Ovary (tissue), 10 donors: ENCODE measurements at places on chromosomes 6 and 20. TPM values are rescaled to one million over a fixed set of nuclear protein-coding genes. Genes with fewer than 3 reads are reported as not detected.
A peak's percentile ranks its signal among the peaks of the same experiment; 100 is the strongest.

DNA sequence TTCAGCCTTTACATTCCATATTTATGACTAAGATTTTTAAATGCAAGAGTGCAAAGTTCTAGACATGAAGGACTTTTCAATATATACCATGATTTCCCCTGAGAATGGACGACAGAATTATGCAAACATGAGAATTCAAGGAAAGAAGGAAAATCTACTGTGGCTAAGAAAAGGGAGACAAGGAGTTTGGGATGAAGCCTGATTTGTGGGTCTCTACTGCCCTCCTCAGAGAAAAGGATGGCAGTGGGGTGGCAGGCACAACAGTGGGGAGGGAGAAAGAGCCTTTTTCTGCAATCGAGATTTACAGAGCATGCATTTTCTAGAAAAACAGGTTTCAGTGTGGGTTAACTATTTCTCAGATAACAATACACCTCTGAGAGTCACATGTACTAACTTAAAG, 466.9 kb upstream of the NRSN1 start:
- DNase-seq: no peak
- no peaks in the 10 kb centered on the region for H3K27me3 ChIP-seq
- no peaks in the 10 kb centered on the region for H3K36me3 ChIP-seq
- H3K4me3 ChIP-seq: no peak overlapping the region
- no peaks in the 10 kb centered on the region for H3K4me1 ChIP-seq

PPIL1 gene
- 10.7 TPM for polyA plus RNA-seq

DNA sequence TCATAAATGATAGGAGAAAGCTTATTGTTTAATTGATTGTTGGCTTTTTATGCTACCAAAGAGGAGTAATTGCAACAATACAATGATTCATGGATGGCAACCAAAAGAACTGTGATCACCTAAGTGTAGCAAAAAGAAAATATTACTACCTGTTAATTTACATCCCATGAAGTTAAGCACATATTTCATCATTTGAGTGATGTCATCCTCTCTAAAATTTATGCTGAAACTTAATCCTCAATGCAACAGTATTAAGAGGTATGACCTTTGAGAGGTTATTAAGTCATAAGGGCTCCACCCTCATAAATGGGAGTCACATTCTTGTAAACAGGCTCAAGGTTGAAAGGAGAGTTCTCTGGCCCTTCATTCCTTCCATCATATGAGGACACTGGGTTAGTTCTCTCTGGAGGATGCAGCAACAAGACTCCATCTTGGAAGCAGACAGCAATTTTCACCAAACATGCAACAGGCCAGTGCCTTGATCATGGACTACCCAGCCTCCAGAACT, 190.6 kb upstream of the GRIK2 start:
- H3K4me1 ChIP-seq: no peaks in the 10 kb centered on the region
- no peak for DNase-seq
- no peaks in the 10 kb centered on the region for H3K27me3 ChIP-seq
- H3K27ac ChIP-seq: no peak overlapping the region
- no peaks in the 10 kb centered on the region for H3K36me3 ChIP-seq

- H3K27me3 ChIP-seq: no peaks in the 10 kb centered on the region
- DNase-seq: no peak
- no peaks in the 10 kb centered on the region for H3K36me3 ChIP-seq
- no peak overlapping the region for H3K4me3 ChIP-seq
- peaks cover 20% of the 10 kb centered on the region for H3K4me1 ChIP-seq
Observed at GRCh38 chr6:112241820-112242429, 12.4 kb downstream of the LAMA4 start.

ZCCHC3 gene
- polyA plus RNA-seq: 23.2 TPM

TMEM74B gene
- polyA plus RNA-seq: 0.99 TPM

- H3K4me1 ChIP-seq: peaks cover 1% of the 10 kb centered on the region
Observed at GRCh38 chr6:118736440-118736839, 85.0 kb upstream of the CEP85L start.

DNA sequence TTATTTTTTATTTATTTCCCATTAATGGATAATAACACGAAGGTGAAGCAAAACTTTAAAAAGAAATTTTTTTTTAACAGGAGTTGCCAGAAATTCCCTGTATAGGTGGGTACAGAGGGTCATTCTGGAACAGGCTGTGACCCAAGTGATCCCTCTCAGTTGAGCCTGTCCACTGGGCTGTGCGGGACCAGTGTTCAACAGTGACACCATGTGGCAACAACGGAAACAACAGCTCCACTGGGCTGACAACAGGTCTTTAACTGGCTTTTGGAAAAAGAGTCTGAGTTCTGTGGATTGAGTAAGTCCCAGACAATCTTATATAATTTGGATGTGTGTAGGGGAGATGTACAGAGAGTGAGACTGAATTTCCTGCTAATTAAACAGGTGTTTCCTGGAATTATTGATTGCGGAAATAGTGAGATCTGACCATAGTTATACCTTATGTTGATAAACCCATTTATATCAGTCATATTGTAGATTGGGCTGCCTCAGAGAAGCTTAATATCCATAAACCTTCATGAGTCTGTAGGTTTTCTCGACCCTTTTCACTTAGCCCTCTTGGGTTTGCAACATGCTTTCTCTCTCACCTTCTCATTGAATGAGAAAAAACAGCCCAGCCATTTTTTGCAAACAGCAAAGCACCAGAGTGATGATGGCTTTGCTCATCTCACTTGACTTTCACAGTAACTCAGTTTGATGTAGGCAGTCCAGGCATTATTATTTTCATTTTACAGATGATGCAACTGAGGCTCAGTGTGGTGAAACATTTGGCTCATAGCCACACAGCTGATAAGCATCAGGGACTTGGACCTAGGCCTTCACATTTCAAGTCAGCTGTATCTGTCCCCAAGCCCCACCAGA, 17.5 kb downstream of the KIAA1755 start:
- no peaks in the 10 kb centered on the region for H3K27me3 ChIP-seq
- H3K4me3 ChIP-seq: no peak overlapping the region
- peaks cover 8% of the 10 kb centered on the region for H3K4me1 ChIP-seq

DNA sequence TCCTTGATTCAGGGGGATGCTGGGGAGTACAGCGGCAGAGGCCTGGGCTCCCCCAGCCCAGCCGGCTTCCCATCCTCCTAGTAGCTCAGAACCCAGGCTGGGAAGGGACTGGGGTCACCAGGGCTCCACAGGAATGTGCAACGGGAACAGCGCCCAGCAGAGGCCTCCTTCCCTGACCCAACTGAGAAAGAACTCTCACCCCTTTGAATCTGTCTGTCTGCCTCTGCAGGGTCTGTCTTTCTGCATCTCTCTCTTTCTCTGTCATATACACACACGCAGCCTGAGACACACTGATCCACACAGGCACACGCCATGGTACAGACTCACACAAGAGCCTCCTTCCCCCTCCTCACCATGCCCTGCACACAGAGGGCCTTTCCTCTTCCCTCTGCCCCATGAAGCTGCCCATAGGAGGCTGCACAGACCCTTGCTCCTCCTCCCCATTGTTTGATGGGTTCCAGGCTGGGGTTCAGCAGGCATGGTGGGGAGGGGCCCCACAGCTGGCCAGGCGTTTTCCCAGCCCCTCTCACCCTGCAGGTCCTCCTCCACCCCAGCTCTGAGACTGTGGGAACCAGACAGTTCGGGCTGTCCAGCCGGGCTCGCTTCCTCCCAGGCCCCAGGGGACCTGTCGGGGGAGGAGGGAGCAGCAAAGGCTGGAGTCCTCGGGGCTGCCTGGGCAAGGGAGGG, 2.8 kb downstream of the FOXS1 start:
- H3K27ac ChIP-seq: peak overlapping the region; percentile 65
- H3K4me3 ChIP-seq: no peak overlapping the region
- peak; percentile 74 for DNase-seq
- no peaks in the 10 kb centered on the region for H3K27me3 ChIP-seq
- H3K36me3 ChIP-seq: no peaks in the 10 kb centered on the region
- H3K4me1 ChIP-seq: peaks cover 38% of the 10 kb centered on the region

MCHR2 gene
- not detected for polyA plus RNA-seq

DNA sequence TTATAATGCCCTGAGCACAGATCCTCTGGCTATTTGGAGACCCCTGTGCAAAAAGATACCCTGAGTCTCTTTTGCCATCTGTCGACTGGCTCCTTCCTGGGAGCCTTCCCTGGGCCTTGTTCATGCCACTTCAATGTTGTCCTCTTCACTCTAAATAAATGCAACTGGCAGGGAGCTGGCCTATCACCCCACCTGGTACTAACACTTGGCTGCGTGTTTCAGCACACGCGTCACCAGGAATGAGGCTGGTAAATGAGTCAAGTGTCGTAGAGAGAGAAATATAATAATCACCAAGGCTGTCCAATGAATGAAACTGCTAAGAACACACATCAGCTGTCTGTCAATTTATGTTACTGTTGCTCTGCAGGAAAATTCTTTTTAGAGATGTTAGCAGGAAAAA, 374.6 kb upstream of the JARID2 start:
- H3K27ac ChIP-seq: no peak overlapping the region
- H3K4me1 ChIP-seq: no peaks in the 10 kb centered on the region
- H3K27me3 ChIP-seq: no peaks in the 10 kb centered on the region
- no peaks in the 10 kb centered on the region for H3K36me3 ChIP-seq

- DNase-seq: no peak
- no peak overlapping the region for H3K4me3 ChIP-seq
- H3K27me3 ChIP-seq: no peaks in the 10 kb centered on the region
- peaks cover 4% of the 10 kb centered on the region for H3K4me1 ChIP-seq
- H3K36me3 ChIP-seq: no peaks in the 10 kb centered on the region
Observed at GRCh38 chr6:158684745-158685324, 35.0 kb downstream of the SYTL3 start.

MMP24 gene
- 0.55 TPM for polyA plus RNA-seq

- no peak overlapping the region for H3K4me3 ChIP-seq
- no peaks in the 10 kb centered on the region for H3K27me3 ChIP-seq
- no peak overlapping the region for H3K27ac ChIP-seq
- H3K4me1 ChIP-seq: no peaks in the 10 kb centered on the region
- no peaks in the 10 kb centered on the region for H3K36me3 ChIP-seq
Observed at GRCh38 chr6:142359271-142359960, 57.6 kb downstream of the ADGRG6 start.

DNA sequence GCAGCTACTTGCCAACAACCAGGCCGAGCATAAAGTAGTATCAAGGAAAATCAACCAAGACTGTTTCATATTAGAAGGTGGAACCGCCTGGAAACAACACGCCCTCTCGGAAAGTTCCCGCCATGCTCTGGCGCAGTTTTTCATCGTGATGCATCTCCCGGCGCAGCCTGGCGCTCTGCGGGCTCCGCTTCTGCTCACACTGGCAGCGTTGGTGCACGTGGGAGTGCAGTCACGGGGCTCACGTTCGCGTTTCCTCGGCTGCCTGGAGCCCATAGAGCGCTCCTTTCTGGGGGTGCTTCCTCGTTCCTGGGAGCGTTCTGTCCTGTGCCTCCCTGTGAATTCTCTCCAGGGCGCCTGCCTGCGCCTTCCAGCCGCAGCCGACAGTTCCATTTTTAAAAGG, 227.3 kb downstream of the TBXT start:
- no peak for DNase-seq
- H3K27me3 ChIP-seq: no peaks in the 10 kb centered on the region
- H3K36me3 ChIP-seq: no peaks in the 10 kb centered on the region
- no peak overlapping the region for H3K4me3 ChIP-seq

DNA sequence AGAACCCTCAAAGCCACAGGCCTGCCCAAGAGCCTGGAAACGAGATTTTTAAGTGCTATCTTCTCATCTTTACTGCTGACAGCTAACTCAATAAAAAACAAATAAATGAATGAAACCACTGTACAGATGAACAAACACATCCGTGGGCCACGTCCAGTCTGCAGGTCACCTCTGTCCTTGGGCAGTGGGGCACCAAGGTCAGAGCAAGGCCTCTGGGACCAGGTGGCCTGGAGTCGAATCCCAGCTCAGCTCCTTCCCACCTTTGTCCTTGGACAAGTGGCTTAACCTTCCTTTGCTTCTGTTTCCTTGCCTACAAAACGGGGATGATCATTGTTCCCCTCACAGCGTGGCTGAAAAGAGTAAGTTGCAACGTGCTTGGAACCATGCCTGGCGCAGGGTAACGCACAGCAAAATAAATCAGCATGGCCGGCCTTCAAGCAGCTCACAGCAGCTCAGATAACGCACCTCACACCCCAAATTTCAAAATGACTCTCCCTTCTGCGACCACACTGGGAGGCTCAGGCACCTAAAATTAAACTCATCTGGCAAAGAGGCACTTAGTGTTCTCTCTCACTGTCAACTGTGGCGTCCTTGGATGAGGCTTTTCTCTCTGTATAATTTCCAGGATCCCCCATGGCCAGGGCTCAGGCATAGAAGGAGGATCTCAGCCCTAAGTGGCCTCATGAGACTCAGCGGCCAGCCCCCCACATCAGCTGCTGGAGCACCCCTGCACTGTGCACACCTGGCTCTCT, 35.7 kb downstream of the RRBP1 start:
- H3K27ac ChIP-seq: no peak overlapping the region
- no peak overlapping the region for H3K4me3 ChIP-seq
- no peaks in the 10 kb centered on the region for H3K27me3 ChIP-seq
- DNase-seq: peak; percentile 80

MYMX gene
- 0.42 TPM for polyA plus RNA-seq

LPA gene
- polyA plus RNA-seq: 0.01 TPM

- no peaks in the 10 kb centered on the region for H3K27me3 ChIP-seq
- no peak overlapping the region for H3K27ac ChIP-seq
- H3K4me1 ChIP-seq: peaks cover 12% of the 10 kb centered on the region
- H3K36me3 ChIP-seq: no peaks in the 10 kb centered on the region
- no peak for DNase-seq
- H3K4me3 ChIP-seq: no peak overlapping the region
Observed at GRCh38 chr6:15303162-15303919, 57.5 kb downstream of the JARID2 start.

ETV7 gene
- 1.2 TPM for polyA plus RNA-seq

- no peak for DNase-seq
- no peaks in the 10 kb centered on the region for H3K27me3 ChIP-seq
- no peak overlapping the region for H3K27ac ChIP-seq
Observed at GRCh38 chr6:135458051-135458450, 39.5 kb downstream of the AHI1 start.

NINL gene
- polyA plus RNA-seq: 17.4 TPM

GRCh38 chr6:146546443-146547043, 2.9 kb downstream of the RAB32 start:
- H3K27me3 ChIP-seq: no peaks in the 10 kb centered on the region
- peaks cover 6% of the 10 kb centered on the region for H3K4me1 ChIP-seq
- DNase-seq: no peak
- no peaks in the 10 kb centered on the region for H3K36me3 ChIP-seq
- H3K27ac ChIP-seq: no peak overlapping the region
